NCI-H748 treated with DMSO at 0.1 percent for 48 hours (cell line): ENCODE measurements at places on chromosomes 13 and 19.

DNA sequence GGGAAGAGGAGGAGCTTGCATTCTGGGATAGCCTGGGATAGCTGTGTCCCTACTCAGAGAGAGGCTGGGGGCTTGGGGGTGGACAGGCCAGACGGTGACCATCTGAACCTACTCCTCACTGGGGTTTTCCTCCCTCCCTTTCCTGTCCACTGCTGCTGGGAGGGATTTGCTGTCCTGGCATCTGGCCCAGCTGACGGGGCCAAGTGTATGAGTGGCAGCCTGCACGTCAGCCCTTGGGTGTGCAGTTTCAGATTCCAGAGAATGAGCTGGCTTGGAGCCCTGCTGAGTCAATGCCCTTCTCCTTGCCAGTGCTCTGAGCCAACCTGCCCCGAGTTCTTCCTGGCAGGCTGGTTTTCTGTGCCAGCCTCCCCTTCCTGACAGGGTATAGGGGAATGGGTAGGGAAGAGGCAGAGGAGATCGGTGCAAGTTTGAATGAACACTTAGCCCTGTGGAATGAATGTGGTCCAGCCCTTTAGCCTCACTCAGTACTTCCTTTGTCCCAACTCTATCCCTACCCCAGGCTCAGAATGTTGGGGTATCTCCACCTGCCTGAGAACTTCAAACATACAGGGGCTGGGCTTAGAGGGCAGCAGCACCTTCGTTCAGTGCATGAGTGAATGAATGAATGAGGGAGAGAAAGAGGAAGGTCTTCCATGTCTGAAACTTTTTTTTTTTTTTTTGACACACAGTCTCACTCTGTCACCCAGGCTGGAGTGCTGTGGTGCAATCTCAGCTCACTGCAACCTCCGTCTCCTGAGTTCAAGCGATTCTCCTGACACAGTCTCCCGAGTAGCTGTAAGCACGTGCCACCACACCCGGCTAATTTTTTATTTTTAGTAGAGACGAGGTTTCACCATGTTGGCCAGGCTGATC, 1.8 kb upstream of the ANGPTL4 start:
- DNase-seq: no peak

DNA sequence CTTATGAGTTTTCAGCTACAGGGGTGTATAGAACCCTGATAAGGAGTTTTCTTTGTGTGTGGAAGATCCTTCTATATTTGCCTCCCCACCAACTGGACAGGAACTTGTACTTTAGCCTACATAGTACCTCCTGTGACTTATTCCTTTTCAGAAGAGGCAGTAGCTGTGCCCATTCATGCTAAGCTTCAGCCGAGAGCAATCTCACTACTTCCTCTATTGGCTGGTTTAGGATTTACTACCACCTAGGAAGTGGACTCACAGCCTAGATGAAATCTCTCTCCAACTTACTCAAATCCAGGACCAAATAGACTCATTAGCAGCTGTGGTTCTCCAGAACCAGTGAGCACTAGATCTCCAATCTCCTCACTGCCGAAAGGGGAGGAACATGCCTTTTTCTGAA, 2.3 kb upstream of the REX1BD start:
- DNase-seq: no peak

GRCh38 chr19:30309905-30310601, 62.1 kb upstream of the ZNF536 start:
- no peak for DNase-seq

GRCh38 chr13:58855283-58855682, 1223.7 kb downstream of the PCDH17 start:
- no peak for DNase-seq

DNA sequence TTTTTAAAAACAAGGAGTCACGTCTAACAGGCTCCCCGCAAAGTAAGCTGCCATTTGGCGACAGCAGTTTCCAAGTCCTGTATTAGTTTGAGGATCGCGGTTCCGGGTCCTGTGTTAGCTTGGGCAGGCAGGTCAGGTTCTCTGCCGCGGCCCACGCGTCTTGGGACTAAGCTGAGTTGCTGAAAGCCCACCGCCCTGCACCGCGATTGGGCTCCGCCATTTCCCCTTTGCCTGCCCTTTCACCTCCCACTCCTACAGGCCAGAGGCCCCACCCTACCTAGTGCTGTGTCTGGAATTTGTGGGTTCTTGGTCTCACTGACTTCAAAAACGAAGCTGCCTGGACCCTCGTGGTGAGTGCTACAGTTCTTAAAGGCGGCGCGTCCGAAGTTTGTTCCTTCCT, 6.8 kb downstream of the PARP4 start:
- no peak for DNase-seq

DNA sequence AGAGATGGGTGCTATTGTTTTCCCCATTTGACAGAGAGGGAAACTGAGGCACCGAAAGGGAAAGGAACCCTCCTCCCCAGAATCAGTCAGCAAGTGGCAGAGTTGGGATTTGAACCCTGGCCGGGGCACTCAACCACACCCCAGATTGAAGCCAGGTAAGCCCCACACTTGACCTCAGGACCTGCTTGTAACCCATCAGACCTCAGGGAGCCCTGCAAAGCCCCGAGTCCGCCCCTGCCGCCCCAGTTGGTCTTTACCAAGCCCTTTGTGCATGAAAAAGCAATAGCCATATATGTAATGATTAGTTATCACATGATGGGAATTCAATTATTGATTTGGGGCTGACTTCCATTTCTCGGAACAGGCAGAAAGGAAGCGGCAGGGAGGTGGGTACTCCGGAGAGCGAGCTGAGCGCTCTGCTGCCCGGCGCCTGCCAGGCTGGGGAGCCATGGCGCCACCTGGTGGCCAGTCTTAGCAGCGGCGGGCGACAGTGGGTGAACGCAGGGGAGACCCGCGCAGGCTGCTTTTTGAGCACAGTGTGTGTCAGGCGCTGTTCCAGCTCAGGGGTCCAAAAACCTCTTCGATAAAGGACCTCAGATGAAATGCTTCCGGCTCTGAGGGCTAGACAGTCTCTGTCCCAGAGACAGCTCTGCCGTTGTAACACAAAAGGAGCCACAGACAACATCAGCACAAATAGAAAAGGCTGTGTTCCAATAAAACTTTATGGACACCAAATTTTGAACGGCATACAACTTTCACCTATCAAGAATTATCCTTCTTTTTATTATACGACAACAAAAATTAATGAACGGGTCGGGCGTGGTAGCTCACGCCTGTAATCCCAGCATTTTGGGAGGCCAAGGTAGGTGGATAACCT, 82.9 kb upstream of the CACNA1A start:
- no peak for DNase-seq

DNA sequence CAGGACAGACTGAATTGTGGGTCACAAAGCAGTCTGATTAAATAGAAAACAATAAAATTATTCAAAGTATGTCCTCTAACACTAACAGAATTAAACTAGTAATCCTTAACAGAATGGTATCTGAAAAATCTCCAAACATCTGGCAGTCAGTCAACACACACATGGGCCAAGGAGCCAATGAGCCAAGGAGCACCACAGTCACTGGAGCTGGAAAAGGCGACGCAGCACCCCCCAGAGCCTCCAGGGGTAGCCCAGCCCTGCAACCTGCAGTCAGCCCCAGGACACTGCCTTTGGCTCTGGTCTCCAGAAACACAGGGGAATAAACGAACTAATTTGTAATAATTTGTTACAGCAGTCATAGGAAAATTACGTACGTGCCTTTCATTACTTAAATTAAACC, 12.3 kb downstream of the TUBGCP3 start:
- DNase-seq: no peak

DNA sequence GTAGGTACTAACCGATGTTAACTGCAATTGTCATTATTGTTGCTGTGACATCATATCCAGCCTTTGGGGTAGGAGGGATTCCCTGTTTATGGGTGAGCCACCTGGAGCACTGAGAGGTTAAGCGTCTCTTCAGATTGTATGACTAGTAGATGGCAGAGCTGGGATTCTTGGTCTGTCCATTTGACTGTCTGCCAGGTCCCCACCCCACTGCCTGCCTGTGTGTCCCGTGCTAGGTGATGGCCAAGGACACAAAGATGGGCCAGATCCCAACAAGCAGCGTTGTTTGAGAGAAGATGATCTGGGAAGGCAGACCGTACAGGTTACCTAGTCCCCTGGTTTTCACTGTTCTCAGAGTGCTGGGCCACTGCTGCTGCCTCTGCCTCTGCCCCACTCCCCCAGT, 16.6 kb downstream of the PPP2R1A start:
- no peak for DNase-seq
